ENCODE measurements at places on chromosomes 16 and 17.

DNA sequence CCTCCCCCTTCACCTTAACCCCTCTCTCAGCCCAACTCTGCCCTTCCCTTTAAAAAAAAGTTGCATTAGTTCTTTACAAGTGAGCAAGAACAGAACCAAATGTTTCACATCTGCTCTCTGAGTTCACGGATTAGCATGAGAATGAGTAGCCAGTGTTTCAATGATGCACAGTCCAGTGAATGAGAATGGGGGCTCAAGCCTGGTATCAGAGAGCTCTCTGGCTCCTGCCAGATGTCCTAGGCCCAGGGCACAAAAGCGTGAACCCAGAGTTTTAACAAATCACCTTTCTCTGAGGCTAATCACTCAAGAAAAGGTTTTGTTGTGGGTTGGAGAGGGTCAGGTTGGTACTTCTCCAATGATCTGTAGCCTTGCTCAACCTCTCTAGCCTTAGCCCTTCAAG is 41.5 kb upstream of the HS3ST3A1 start:
- DNase-seq = no peak

DNA sequence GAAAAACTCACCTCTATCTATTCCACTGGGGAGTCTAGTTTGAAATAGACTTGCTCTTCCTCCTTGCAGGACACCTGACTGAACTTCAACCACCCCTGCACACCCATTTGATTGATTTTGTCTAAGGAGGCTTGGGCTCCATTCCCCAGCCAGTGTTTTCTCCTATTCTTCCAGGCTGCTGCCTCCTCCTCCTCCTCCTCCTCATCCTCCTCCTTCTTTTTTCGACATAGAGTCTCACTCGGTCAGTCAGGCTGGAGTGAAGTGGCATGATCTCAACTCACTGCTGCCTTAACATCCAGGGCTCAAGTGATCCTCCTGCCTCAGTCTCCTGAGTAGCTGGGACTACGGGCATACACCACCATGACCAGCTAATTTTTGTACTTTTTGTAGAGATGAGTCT is 1.8 kb upstream of the DLX4 start:
- DNase-seq = no peak

DNA sequence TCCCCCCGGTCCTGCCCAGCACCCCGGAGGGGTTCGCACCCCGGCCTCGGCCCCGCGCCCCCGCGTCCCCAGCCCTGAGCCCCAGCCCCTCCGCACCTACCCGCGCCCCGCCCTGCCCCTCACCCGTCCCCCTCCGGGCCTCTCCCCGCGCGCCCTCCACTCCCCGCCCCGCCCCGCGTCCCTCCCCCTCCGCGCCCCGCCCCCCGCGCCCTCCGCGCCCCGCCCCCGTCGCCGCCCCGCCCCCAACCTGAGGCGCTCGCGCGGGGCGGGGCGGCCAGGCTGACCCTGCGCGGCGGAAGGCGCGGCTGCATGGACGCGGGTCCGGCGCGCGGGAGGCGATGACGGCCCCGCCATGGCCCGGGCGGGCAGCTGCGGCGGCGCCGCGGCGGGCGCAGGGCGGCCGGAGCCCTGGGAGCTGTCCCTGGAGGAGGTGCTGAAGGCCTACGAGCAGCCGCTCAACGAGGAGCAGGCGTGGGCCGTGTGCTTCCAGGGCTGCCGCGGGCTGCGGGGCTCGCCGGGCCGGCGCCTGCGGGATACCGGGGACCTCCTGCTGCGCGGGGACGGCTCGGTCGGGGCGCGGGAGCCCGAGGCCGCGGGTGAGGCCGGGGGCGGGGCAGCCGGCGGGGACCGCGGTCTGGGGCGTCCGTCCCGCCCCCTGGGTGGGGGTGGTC is at the start of gene SPIRE2:
SPIRE2 (plus strand) TSS at position 277 of the 671 bp plus-strand sequence; CDS start at position 353, 76 bp downstream.
- DNase-seq = peak; percentile 70

DNA sequence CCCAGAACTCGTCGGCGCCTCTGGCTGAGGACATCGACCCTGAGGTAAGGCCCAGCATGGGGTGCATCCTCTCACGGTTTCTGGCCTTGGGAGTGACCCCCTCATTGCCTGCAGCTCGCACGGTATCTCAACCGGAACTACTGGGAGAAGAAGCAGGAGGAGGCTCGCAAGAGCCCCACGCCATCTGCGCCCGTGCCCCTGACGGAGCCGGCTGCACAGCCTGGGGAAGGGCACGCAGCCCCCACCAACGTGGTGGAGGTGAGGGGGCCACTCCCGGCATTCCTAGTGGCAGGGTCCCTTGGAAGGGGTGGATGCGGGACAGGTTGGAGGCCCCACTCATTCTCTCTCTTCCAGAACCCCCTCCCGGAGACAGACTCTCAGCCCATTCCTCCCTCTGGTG is 8.4 kb upstream of the MRPL12 start:
- DNase-seq = no peak

DNA sequence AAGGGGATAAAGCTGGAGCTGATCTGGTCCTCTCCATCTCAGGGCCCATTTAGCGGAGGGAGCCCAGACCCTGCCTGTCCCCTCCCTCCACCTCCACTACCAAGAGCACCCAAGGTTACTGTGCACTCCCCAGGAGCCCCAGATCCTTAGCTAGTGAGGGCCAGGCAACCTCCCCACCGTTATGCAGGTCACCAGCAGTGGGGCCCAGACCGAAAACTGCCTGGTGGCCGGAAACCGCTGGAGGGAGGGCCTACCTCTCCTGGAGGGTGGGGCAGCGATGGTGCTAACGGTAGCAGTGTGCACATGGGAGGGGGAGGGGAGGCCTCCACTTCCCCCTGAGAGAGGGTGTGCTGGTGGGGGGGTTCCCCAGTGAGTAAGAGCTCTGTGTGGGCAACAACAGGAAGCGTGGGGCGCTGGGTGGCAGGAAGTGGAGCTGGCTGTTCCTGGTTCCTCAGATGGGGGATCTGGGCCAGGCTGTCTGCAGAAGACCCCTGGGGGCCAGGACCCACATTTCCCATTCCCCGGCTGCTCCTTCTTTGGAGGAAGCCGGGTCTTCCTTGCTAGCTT is 4.4 kb downstream of the FMNL1 start:
- peak; percentile 99 for DNase-seq

Measured in CD4-positive, alpha-beta T cell treated with Interleukin-15 for 1 hour (primary cell).